ENCODE measurements at places on chromosomes 1 and 21. TPM values are rescaled to one million over a fixed set of nuclear protein-coding genes. Genes with fewer than 3 reads are reported as not detected.

Gene COL8A2
- 0.28 TPM for polyA plus RNA-seq

Gene RRAGC
- polyA plus RNA-seq, result 14.4 TPM

Gene PRKAA2
- polyA plus RNA-seq, result 0.03 TPM

Gene SCNM1
- polyA plus RNA-seq, result 30.1 TPM

Gene WNT2B
- polyA plus RNA-seq, result 0.29 TPM

Gene ELF3
- 2.4 TPM for polyA plus RNA-seq

Gene PROK1
- not detected for polyA plus RNA-seq

Gene ALX3
- not detected for polyA plus RNA-seq

Gene SH3GLB1
- polyA plus RNA-seq, result 36.2 TPM

Gene ST6GALNAC3
- polyA plus RNA-seq, result 0.03 TPM

Gene SV2A
- polyA plus RNA-seq, result 1.00 TPM

Gene SPSB1
- 13.2 TPM for polyA plus RNA-seq

Gene FCAMR
- not detected for polyA plus RNA-seq

Gene KRTAP7-1
- polyA plus RNA-seq, result not detected

Gene NR1I3
- not detected for polyA plus RNA-seq
